Activated T-helper 2 cell treated with anti-CD3 and anti-CD28 coated beads, Interferon-gamma antibody, Interleukin-2, Interleukin-4, amounts not matched to agents 10 μg/mL and 5 μg/mL and 100 μg/mL, durations not matched to agents 14 hours and 24 hours and 36 hours (primary cell): ENCODE measurements at places on chromosomes 4 and X.

DNA sequence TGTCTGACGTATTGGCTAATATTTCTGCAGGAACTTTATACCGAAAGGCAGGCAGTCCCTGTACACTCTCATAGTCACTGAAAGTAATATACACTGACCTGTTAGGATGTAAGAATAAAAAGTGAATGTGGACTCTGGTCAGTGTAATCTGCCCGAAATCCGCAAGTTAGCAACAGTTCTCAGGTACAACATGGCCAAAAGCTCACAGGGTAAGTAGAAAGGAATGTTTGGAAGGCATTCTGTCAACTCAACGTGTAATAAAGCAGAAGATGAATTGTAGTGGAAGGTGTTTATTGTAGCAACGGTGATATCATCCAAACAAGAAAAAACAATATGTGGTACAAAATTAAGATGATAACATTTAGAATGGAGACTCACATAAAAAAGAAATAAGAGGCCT lies 26.0 kb upstream of the NUP54 start:
- DNase-seq, result no peak

DNA sequence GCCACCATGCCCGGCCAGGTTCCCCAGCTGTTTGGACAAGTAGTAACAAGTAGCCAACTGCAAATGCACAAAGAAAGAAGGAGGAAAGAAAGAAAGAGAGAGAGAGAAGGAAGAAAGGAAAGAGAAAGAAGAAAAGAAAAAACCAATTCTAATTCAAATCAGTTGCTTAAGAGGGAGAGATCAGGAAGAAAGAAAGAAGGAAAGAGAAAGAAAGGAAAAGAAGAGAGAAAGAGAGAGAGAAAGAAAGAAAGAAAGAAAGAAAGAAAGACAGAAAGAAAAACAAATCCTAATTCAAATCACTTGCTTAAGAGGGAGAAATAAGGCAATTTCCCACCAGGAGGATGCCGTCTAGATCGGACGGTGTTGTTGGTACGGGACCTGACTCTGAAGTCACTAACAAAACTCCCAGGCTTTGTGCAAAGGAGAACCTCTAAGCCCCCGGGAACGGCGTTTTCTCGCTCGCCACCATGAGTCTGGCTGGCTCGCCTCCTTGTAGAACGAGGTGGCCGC lies 95.5 kb upstream of the PPP2R3B start:
- DNase-seq, result no peak

DNA sequence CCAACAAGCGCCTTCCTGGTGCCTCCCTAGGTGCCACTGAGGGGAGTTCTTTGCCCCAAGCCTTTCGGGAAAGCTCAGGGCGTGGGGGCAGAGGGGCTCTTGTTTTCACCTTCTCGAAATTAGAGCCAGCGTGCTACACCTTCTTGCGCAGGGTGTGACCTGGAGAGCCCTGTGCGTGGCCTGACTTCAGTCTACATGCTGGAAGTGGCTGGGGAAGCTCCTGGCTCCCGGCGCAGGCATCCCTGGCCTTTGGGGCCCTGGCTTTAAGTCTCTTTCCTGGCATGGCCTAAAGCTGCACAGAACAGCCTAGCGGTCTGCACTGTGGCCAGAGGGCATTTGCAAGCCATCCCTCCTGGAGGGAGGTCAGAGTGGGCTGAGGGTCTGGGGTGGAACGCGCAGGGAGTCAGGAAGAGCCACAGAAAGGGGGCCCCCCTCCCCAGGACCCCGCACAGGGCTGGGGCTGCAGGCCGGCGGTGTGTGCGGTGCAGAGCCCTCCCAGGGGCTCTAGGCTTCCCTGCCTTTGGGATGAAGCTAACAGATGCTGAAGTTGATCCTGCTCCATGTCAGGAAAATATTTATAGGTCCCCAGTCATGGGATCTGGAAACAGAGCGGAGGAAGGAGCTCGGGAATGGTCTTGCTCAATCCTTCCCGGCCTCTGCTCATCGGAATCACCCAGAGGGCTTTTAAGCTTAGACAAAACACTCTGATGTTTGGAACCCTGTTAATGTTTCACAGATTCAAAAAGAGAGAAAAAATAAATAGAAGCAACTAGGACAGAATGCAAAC lies 781 bp upstream of the SPON2 start:
- DNase-seq, result no peak

DNA sequence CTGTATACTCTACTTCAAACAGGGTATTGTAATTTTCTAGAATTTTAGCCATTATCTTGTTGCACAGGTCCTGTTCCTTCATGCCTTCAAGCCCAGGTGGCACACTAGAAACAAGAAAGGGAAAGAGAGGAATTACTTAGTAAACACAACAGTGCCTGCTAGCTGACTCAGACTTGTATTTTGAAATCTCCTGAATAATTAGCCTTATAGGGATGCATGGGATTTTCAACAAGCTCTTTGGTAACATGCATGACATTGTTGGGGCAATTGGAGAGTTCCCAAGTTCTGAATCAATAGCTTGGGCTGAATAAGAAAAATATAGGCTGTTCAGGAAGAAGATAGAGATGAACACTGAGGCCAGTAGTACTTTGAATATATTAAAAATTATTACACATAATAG lies 118.8 kb downstream of the FAM13A start:
- no peak for DNase-seq

- DNase-seq, result no peak
Measured at GRCh38 chrX:82335772-82336171, 1133.9 kb downstream of the SH3BGRL start.

DNA sequence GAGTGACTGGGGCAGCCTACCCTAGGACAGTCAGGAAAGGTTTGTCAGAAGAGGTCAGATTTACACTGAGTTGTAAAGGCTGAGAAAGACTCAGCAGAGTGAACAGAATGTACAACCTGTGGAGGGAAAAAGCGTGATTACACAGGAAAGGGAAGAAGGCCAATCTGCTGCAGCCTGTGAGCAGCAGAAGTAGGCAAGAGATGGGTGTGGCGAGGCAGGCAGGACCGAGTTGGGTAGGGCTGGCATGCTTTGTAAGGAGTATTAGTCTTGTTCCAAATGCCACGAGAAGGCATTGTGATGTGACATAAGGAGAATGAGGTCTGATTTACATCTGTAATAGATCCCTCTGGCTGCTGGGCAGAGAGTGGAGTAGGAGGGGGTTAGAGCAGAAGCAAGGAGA lies 12.6 kb downstream of the SGMS2 start:
- DNase-seq, result no peak

- DNase-seq, result no peak
Measured at GRCh38 chrX:40784516-40785151, 49.3 kb upstream of the MED14 start.

DNA sequence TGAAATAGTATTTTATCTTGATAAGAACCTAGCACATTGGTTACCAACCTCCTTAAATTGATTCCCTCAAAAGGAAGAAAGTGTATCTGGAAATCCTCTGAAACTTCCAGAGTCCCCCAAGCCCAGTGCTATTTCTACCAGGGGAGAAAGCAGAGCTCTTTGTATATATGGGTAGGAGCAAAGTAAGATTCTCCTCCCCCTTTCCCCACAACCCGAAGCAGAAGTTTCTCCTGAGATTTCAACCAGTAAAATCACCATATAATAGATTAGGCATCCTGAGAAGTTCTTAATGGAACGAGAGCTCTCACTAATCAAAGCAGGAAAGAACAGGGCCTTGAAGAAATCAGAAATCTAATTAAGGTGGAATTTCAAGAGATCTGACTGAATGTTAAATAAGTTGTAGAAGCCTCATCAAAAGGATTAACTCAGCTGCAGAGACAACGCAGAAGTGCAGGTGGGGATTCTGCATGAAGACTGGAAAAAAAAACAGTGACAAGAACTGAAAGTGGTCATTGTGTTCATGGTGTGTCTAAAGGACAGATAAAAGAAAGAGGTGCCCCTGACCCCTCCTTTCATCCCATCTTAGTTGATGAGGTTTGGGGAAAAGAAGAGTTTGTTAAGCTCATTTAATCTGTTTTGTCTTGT lies 39.1 kb downstream of the VSIG4 start:
- no peak for DNase-seq

DNA sequence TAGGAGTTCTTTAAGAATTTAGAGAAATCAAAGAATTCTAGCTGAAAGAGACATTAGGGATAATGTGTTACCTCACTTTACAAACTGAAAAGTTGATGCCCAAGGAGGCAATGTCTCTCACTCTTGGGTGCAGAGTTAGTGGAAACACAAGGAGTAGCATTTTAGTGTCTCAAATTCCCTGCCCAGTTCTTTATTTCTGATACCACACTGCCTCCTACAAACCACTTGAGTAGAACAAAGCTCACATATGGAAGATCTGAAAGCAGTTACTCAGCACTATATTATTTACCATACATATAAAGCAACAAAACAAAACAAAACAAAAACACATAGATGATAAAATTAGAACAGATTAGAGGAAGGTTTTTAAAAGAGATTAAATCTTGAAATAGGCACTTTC lies 124.2 kb downstream of the REELD1 start:
- DNase-seq, result no peak

DNA sequence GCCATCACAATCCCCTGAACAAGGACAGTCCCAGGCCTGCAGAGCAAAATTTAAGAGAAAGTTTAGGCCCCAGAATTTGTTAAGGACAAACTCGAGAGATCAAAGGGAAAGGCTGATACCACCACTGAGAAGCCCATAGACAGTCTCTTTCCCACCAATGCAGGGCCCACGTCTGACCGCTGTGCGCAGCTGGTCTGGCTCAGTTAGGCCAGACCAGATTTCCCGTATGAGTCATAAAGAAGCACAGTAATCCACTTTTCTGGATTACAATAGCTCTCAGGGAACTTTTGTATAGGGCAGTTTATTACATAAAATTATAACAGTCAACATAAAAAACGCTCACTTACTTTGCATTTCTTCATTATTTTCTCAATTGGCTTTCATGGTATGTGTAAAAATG lies 259.5 kb downstream of the RCHY1 start:
- no peak for DNase-seq

DNA sequence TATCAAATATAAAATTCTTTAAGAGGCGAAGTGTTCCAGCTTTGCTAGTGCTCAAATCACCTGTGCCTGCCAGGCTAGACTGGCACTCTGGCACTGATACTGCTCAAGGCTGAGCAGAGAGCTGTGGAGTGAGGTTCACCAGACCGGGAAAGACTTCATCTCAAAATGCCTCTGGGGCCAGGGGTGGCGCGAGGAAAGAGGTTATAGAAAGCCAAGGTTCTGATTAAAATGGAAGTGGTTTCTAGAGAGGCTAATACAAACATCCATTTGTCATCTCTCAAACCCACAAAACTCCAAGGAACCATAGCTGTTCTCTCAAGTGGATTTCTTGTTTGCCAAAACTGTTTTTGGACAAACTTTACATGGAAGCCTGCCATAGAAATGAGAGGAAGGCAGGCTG lies 41.5 kb downstream of the F11 start:
- no peak for DNase-seq

- DNase-seq, result no peak
Measured at GRCh38 chrX:72662020-72662747, 51.9 kb downstream of the PHKA1 start.

DNA sequence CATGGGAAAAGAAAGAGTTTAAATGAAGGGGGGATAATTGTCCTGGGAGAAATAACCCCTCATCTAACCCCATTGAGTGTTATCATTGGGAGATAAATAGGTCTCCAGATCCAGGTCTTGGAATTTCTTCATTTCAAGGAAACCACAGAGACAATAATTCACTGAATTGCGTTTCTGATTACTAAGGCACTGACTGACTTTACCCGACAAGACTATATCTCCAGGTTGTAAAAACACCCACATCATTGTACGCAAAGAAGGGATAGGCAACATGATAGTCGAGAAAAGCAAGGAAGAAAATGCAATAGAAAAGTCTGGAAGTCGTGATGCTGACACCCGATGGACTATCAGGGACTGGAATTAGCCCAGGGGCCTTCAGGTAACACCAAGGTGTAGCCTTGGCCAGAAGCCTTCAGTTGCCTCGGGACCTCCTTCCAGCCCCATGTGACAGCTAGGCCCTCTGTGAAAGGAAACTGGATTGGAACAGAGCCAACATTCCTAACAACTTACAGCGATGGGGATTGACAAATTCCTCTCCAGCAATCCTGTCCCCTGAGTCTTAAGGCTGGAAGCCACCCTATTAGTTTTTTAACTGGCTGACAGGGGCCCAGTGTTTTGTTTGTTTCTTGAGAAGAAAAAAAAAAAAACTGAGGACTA lies 46.5 kb upstream of the RAB9B start:
- DNase-seq, result no peak

- DNase-seq, result no peak
Measured at GRCh38 chr4:82124365-82124764, 249.4 kb downstream of the HNRNPD start.

- no peak for DNase-seq
Measured at GRCh38 chr4:166400270-166400894, 527.3 kb downstream of the TLL1 start.

DNA sequence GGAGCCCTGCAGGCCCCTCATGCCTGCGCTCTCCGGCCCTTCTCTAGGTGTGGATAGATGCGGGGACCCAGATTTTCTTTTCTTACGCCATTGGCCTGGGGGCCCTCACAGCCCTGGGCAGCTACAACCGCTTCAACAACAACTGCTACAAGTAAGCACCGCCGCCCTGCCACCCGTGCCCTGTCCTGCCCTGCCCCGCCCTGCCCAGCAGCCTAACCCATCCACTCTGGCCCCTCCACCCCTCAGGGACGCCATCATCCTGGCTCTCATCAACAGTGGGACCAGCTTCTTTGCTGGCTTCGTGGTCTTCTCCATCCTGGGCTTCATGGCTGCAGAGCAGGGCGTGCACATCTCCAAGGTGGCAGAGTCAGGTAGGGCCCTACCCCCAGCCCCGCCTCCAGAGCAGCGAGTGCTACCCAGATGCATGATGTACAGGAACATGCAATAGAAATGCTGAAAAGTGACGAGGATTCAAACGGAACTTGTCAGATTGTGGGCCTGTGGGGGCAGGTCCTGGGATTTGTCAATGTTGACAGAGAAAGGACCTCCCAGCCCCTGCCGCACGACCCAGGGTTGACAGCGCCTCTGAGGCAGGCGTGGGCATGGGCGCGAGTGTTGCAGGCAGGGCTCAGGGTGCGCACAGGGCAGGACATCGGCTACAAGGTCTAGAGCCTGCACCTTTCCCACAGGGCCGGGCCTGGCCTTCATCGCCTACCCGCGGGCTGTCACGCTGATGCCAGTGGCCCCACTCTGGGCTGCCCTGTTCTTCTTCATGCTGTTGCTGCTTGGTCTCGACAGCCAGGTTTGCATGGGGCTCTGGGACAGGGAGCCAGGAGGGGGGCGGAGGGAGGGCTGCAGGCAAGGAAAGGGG lies 5.7 kb downstream of the SLC6A8 start:
- DNase-seq, result no peak

DNA sequence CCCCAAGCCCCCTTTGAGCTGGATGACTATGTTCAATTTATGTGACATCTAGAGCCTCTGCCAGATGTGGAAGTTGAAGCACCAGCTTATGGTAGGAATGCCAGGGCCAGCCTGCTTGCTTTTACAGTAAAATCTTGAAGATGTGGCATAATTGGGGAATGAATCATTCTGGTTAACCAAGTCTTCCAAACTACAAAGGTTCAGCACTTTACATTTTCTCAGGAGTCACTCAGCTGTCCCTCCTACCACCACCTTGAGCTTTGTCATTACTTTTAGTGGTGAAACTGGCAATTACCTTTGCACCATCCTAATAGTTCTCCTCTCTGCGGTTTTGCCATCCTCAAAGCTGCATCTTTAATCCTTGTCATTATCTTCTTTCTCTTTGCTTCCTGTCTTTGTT lies 172.2 kb downstream of the HS6ST2 start:
- no peak for DNase-seq
